ENCODE measurements at places on chromosomes 11 and 22.

DNA sequence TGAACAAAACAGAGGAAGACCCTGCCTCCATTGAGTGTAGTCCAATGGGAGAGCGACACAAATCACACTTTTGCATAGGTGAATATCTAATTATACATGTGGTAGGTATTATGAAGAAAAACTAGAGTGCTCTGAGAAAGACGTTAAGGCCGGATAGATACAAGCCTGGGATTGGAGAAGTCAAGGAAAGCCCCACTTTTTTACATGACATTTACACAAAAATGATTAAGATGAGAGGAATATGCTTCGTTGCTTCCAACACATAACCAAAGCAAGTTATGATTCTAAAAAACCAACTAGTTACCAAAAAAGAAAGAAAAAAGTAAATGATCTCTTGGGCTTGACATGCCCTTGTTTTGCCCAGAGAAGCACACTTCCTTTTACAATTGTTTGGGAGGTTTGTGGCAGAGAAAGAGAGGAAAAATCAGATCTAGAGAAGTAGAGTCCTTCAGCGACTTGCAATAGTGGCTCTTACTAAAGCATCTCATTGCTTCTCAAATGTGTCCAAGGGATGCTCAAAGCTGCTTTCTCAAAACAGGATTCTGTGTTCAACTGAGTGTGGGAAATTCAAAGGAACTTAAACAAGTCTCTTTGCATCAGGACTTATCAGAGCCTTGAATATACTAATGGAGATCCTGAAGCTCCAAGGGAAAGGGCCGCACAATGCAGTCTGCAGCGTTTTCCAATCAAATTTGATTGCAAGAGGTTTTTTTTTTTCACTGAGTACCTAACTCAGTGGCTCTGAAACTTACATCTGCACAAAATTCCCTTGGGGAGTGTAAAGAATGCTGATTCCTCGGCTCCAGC lies 38.8 kb downstream of the FLI1 start:
- no peak for DNase-seq

DNA sequence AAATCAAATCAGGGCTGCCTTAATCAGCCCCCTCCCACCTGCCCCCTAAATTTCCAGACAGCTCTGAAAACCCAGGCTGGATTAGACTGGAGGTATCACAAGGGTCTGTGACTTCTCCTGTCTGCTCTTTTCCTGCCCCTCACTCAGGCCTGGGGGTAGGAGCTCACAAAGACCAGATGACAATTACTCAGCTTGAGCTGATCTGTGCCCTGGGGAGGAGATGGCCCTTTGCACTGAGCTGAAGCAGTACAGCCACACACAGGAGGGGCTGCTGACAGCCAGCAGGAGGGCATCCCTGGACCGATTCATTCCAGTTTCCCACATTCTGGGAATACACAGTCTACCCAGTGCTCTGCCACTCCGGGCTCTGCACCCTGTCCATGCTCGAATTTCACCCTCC lies 4.2 kb downstream of the ABCC8 start:
- DNase-seq, result no peak

- DNase-seq, result no peak
Measured at GRCh38 chr11:16784097-16784496, 45.6 kb downstream of the C11orf58 start.

- no peak for DNase-seq
Measured at GRCh38 chr22:48092866-48093265, 1330.4 kb downstream of the TBC1D22A start.

DNA sequence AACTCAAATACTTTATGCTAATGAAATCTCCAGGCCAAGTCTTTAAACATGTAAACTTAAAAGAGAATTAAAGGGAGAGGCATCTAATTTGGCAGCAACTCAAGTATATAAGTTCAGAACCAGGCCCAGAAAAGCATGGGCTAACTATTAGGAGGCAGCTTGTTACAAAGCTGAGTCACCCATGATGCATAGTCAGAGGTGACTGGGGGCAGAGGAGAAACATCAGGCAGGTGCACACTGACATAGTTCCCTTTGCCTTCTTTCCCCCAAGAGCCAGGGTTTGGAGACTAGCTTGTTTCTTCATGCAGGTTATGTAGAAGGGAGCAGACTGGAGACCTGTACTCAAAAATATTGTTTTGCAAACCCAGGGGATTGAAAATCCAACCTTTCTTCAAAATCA lies 619.0 kb downstream of the SOX6 start:
- DNase-seq, result no peak

- no peak for DNase-seq
Measured at GRCh38 chr11:19241260-19242178, 774 bp upstream of the E2F8 start.

GRCh38 chr11:17827006-17827405 lies 92.4 kb downstream of the KCNC1 start:
- DNase-seq, result no peak

GRCh38 chr11:128341280-128342248 lies 245.8 kb downstream of the ETS1 start:
- peak; percentile 55 for DNase-seq

GRCh38 chr11:27718863-27719545 lies 18.7 kb upstream of the BDNF start:
- DNase-seq, result no peak
